ENCODE measurements at places on chromosomes 12 and 14. TPM values are rescaled to one million over a fixed set of nuclear protein-coding genes. Genes with fewer than 3 reads are reported as not detected.

SYNE3 gene
- total RNA-seq = 7.1 TPM

OTOGL gene
- total RNA-seq = 0.83 TPM

DNA sequence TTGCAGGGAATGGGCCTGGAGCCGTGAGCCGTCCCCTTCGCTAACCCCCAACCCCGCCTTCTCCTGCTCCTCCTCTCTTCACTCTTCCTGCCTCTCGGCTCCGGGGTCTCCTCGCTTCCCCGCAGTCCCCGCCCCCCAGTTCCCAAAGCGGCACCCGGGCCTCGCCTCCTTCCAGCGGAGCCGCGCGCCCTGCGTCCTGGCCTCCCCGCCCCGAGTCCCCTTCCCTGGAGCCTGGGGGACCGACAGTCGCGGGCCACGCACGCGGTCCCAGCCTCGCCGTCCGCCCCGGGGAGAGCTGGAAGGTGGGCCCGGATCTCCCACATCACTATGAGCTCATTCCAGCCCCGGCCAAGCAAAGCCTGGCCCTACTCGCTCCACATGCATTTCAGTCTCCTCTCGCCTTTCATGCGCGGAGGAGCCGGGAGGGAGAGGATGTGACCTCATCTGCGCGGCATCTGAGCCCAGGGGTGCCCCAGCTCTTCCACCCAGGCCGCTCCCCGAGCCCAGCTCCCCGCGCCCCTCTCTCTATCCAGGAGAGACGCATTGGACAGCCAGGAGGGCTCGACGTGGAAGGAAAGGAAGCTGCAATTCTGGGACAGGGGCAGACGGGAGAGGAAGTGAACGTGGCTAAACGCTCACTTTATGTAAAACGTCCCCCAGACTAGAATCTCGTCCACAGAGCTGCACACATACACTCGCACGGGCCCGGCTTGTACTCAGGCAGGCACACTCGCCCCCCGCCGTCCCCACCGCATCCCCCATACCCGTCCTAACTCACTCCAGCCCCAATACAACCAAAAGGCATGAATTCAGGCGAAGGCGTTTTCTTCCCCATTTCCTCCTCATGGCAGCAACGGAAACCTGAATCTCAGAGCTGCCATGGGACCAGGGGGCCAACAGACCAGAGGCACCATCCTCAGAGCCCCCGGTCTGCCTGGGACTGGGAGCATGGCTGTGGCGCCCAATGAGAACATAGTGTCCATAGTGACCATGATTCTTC is 108.7 kb upstream of the CCND2 start:
- peak; percentile 65 for DNase-seq

SERPINA10 gene
- total RNA-seq = not detected

- peak; percentile 50 for DNase-seq
Measured at GRCh38 chr14:61321385-61322010, at the start of gene PRKCH. Gene PRKCH, plus strand, starts transcription at chr14:61321579. Its CDS starts 523 bp downstream, at chr14:61322102.

GRCh38 chr12:43776498-43776897 is 17.7 kb downstream of the IRAK4 start:
- no peak for DNase-seq

DNA sequence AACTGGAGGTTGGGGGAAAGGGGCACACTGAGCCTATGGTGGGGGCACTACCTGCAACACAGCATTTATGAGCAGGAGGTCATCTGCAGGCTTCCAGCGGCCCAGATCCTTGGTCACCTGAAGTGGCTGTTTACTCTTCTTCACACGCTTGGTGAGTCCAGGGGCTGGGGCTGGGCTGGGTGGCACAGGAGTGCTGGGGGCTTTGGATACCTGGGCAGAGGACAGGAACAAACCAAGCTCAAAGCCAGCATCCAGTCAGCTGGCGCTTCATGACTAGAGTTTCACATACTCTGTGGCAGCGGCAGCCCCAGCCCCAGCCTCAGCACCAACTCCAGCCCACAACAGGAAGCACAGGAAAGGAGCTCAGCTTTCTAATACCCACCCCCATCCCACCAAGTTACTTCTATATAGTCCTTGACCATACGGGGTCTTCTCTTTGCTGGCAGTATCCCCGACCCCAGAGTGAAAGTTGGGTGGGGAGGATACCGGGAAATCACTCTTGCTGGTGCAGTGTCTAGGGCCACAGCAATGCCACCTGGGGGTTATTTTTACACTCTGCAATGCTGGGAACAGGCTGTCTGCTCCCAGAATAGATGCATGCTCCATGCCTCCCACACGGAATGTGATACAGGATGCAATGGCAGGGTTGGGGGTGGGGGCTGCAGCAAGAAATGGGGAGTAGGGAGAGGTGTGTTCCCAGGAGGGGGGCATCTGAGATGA is 3.1 kb downstream of the MCRS1 start:
- no peak for DNase-seq

NRXN3 gene
- 1.2 TPM for total RNA-seq

PRB2 gene
- total RNA-seq = not detected

- DNase-seq = no peak
Measured at GRCh38 chr12:69354556-69355187, 4.9 kb upstream of the YEATS4 start.

DNA sequence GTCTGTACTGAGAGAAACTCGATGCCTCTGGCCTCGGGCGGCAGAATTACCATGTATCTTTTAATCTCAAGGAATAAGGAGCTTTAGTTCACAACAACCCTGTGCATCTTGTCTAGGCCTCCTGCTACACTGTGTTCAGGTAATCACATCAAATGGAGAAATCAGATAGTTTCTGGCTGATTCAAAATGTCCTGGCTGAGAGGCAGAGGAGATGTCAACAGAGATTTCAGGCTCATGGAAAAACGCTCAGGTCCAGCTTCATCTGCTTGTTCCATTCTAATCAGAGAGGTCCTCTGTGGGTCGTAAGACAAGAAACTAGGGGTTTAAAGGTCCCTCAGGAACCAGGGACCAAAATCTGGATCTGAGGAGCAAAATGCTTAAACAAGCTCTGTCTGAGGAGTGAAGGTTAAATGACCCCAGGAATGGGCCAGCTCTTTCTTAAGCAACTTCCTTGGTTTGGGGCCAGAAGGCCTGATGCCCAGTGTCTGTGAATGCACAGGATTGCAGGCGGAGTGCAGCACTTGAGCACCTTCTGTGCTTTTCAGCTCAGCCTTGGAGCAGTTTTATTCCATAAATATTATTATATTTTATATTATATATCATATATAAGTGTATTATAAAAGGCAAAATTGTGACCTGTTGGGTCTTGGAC is 170.2 kb upstream of the PRICKLE1 start:
- no peak for DNase-seq

GRCh38 chr12:43214166-43214565 is 337.8 kb downstream of the ADAMTS20 start:
- DNase-seq = no peak

HELB gene
- 8.9 TPM for total RNA-seq

INHBE gene
- total RNA-seq = 18.0 TPM

DIO2 gene
- 1.5 TPM for total RNA-seq

GRCh38 chr14:38138473-38139138 is 69.1 kb upstream of the SSTR1 start:
- DNase-seq = no peak

SLC10A1 gene
- total RNA-seq = not detected

DNA sequence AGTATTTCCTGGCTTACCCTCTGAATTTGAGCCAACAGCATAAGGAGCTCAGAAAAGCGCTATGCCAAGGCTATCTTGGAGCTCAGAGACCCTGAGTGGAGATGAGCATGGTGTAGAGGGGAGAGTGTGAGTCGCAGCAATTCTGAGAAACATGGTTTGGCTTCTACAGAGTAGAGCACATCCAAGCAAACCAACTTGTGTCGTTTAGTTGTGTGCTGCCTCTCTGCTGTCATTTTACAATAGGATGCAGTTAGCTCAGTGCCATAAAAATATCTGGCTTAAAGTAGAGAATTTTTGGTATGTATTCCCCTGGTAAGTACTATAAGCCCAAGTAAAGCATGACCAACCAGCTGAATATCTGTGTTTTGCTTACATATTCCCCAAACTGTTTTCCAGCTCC is 249.2 kb downstream of the TRHDE start:
- no peak for DNase-seq

DNA sequence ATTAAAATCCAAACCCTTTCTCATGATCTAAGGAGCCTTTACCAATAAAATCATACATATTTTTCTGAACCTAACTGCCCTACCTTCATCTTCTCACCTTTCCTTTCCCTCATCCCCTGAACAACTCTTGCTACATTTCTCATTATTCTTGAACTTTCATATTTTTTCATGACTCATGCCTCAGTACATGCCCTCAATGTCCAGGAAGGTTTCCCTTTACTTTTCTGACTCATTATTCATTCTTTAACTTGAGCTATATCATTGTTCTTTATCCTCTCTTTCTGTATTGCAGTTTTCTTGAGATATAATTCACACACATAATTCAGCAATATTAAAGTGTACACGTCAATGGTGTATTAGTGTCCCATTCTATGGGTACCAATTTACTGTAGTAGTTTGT is 231.0 kb downstream of the ALG10B start:
- no peak for DNase-seq

- no peak for DNase-seq
Measured at GRCh38 chr14:45990252-45990651, 661.3 kb downstream of the RPL10L start.

GRCh38 chr12:15672671-15673270 is 116.4 kb downstream of the EPS8 start:
- DNase-seq = no peak

DNA sequence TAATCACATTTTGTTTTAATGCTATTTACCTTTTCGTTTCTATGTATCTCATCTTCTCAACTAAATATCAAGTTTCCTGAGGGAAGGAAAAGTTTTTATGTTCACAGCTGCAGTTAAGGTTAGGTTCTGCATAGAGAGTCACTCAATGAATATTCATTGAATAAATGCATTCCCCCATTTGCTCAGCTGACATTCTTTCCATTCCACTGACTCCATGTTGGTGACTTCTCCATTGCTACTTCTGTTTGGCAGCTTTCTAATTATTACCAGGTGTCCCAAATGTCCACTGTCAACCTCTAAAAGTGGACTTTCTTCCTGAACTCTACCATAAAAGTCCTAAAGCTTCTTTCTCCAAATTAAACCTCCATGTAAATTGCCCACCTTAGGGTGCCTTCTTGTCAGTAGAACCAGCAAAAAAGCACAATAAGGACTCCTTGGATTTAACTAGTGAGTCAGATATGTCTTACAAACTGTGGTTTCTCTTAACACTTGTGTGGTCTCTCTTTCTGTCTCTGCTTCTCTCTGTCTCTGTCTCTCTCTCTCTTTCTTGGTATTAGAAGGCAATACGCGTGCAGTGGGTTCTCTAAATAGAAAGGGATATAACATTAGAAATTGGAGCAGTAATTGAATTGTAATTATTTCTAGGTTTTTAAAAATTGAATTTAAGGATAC is 85.9 kb downstream of the TMEM117 start:
- no peak for DNase-seq

MMP17 gene
- total RNA-seq = 65.8 TPM

DYRK2 gene
- 70.9 TPM for total RNA-seq

GRCh38 chr14:63051992-63052391 is 6.7 kb upstream of the KCNH5 start:
- DNase-seq = no peak

DNA sequence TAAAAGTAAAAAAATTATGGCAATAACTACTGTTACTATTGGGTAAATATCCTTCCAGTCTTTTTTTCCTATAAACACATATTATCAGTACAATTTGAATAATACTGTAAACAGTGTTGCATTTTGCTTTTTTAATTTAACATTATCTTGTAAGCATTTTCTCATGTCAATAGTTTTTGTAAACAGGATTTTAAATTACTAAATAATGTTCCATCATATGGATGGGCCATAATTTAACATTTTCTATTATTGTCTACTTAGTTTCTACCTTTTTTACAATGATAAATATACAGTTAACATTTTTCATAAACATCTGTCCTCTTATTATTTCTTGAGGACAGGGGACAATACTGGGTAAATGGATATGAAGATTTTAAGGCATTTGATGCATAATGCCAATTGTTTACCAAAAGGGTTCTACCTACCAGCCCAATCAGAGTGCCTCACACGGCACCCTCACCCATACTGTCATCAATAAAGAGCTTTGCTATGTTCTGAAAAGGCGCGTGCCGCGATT is 759 bp upstream of the ACVR1B start:
- DNase-seq = no peak

POTEM gene
- not detected for total RNA-seq

GRCh38 chr12:1373901-1374735 is 220.3 kb downstream of the FBXL14 start:
- no peak for DNase-seq

GRCh38 chr14:105181549-105182295 is 610 bp upstream of the NUDT14 start:
- DNase-seq = no peak

DNA sequence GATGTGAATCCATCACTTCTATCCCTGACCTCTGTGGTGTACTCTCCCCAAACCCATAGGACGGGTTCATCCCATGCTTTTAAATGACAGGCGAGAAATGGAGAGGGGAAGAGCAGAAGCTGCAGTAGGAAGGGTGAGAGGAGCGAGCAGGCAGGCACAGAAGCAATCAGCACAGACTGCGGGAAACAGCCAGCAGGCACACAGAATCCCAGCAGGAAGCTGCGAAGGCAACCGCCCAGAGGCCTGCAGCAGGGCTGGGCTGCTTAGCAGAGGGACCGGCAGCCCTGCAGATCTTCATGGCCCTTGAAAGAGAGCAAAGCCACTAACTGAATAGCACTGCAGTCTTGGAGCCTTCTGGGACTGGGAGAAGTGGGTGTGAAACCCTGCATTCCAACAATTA is 287.0 kb upstream of the FKBP4 start:
- DNase-seq = no peak

SLC2A14 gene
- 1.3 TPM for total RNA-seq

P3H3 gene
- 58.4 TPM for total RNA-seq
